Stimulated activated CD4-positive, alpha-beta T cell treated with anti-CD3 and anti-CD28 coated beads, Interleukin-1b, Interleukin-23, amount 100 ng/mL, for 1 hour (primary cell): ENCODE measurements at places on chromosomes 7 and 10.
A peak's percentile ranks its signal among the peaks of the same experiment; 100 is the strongest.

- DNase-seq = peak; percentile 14
Measured at GRCh38 chr7:134605978-134606923, 40.4 kb upstream of the BPGM start.

DNA sequence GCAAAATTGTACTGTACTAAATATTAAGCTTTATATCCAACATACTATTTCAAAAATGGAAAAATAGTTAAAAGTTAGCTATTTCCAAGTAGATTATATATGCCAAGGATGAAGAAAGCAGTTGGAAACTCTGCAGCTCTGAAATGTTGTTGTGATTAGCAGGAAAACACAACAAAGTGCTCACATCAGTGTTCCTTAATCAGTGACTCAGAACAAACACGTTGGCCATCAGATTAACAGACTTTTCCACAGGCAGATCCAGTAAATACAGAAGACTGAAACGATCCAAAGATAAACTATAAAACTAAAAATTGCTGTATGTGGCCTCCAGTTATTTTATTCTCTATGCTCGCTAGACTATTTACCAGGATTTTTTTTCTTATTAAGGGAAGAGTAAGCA lies 99.6 kb upstream of the SEMA3D start:
- DNase-seq = no peak

- DNase-seq = no peak
Measured at GRCh38 chr10:115866691-115867090, 406.3 kb downstream of the GFRA1 start.

DNA sequence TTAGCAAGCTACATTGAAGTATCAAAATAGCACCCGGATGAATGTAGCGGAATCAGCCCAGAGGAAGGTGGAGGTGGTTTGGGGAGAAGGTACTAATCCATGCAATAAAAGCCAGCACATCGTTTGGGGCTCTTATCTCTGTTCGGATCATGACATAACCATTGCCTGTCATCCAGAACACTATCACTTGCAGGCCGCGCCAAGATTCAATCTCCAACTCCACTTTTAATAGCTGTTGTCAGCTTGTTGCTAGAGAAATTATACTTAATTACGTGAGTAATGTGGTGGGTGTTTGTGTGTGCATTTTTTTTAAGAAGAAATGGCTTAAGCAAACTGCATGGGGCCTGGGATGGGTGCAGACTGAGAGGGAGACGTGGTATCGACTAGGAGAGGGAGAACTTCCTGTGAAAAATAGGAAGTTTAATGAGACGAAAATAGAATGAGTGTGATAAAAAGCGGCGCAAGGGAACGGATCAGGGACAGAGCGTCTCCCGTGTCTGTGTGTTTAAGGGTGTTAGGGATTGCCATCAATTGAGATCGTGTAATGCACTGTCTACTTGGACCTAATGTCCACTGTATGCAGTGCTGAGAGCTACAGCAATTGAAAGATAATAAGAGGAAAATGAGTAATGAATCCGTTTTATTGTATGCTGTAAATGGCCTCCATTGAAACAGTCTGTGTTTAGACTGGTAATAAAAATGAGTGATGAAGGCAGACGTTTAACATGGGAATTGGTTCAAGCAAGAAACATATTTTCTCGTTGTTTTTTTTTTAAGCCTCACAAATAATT lies 27.6 kb upstream of the SFMBT2 start:
- DNase-seq = no peak

DNA sequence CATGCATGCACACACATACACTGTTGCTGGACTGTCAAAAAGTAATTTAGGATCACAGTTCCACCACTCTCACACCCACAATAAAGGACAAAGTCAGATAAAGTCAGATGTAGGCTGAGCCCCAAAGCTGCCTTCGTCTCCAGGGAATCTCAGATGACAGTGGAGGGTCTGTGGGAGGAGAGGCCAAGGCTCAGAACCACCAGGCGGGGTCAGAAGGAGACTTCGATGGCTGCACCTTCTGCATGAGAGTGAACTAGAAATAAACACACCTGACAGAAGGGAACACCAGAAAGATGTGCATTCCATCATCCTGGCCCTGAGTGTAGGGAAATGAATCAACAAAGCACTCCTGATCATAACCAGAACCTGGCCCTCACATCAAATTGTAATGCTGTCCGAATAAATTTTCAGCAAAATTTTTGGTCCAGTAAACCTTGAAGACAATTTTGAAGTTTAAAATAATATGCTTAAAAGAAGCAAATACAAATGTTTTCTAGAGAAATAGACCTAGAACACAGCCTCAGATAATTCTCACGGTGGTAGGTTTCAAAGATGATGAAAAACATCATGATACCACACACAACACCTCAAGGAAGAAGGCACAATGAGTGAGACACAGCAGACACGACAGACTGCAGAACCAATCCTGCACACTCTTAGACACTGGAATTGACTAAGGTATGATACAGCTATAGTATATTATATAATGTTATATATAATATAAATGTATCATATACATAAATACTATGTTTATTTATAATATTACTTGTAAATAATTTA lies 269.8 kb upstream of the KLF6 start:
- no peak for DNase-seq

- no peak for DNase-seq
Measured at GRCh38 chr7:132865366-132866143, 216.3 kb downstream of the CHCHD3 start.

- DNase-seq = no peak
Measured at GRCh38 chr7:38893061-38893460, 15.9 kb downstream of the VPS41 start.

GRCh38 chr10:1366811-1367425 lies 310.7 kb downstream of the WDR37 start:
- no peak for DNase-seq

- no peak for DNase-seq
Measured at GRCh38 chr7:124840435-124840834, 74.8 kb upstream of the GPR37 start.

DNA sequence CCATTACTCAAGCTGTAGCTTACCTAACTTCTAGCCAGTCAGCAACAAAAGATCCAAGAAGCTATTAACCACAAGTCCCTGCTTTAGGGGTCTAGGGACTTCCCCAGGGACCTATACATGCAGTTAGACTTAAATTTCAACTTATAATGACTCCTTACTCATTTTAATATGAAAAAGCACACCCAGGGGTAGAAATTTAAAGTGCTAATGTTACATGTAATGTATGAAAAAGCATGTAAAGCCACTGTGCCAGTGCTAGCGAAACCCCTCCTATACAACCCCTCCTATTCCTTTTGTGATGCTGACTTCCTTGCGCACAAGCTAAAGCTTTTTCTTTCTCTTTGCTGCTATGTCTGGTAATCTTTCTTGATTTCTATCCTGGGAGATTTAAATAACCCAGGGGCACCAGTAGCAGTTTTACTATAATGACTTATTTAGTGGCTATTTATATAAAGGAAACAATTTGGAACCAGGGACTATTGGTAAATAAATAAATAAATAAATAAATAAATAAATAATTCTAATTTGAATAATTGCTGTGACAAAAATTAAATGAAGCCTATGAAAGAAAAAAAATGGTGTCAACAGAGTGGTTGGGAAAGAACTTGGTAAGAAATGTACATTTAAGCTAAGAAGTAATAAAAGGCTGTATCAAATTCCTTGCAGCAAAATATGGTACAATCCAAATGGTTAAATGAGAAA lies 110.5 kb upstream of the MAGI2 start:
- no peak for DNase-seq

DNA sequence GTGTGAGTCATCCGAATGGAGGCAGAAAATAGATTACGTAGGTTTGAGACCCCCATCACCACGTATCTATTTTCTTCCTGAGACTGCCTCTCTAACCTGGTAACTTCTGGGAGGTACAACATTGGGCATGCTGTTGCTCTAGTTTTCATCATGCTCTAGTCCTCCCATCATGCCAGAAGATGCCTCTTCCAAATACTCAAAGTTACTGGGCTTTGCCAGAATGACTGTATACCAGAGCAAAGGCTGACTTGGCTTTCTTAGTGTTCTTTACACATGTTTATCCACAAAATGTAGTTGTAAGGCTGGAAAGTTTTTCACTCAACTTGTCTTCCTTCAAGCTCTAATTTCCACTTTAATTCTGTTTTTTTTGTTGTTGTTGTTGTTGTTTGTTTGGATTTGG lies 370.5 kb downstream of the MDFIC start:
- no peak for DNase-seq

GRCh38 chr7:70660154-70660818 lies 471.7 kb upstream of the GALNT17 start:
- no peak for DNase-seq

DNA sequence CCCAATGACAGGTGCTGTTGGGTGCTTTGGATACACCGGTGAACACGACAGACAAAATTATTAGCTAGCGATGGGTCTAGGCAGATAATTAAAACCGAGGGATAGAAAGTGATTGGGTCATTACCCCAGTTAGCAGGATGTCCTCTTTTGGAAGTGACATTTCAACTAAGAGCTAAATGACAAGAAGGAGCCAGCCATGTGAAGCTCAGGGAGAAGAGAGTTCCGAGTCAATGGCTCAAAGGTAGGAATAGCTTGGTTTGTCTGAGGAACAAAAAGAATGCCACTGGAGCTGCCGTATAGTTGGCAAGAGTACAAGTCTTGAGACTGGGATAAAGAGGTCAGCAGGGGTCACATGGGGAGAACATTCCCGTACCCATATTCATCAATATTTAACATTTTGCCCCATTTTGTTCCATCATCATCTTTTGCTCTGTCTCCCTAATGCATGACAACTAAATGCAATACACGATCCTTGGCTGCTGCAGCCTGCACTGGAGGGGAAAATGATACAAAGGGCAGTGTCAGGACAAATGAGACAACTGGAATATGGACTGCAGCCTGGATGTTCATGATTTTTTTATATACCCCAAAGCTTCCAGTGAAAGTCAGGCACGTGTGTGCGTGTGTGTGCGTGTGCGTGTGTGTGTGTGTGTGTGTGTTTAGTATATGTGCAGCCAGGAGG lies 115.7 kb downstream of the ICA1 start:
- DNase-seq = no peak

GRCh38 chr7:22996470-22996869 lies 17.5 kb downstream of the HYCC1 start:
- DNase-seq = no peak

- no peak for DNase-seq
Measured at GRCh38 chr10:119337223-119337622, 129.9 kb downstream of the GRK5 start.

DNA sequence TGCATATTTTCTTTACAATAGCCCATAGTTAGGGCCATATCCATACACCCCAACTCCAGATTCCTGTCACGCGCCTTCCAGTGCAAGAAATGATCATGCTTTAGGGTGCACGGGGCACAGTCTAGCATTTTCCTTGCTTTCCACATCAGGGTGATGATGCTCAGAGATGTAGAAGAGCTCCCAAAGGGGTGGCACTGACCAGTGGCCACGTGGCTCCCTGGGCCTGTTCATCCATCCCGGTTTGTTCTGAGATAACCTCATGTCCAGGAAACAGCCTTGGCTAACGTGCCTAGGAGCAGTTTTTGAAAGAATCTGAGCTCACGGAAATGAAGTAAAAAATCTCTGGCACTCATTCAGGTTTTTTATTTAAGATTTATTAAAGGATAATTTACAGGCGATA lies 139.3 kb downstream of the GALNT17 start:
- DNase-seq = no peak

DNA sequence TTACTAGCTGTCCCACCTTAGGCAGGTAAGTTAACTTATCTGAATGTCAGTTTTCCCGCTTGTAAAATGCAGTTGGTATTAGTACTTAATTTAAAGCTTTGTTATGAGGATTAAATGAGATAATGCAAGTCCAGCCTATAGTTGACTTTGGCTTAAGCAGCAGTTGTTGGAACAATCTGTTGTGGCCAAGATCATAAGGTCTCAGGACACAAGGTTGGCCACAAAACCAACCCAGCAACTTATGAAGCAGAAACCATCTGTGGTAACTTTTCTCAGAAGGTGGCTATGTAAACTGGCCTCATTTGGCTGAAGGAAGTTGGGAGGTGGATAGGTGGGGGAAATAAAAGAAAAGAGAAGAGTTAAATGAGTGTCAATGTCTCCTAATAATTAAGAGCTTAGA lies 29.4 kb downstream of the ENTPD1 start:
- DNase-seq = no peak

GRCh38 chr7:4911111-4911828 lies 27.8 kb upstream of the RADIL start:
- no peak for DNase-seq
